Activated naive CD4-positive, alpha-beta T cell treated with Interleukin-2 at 50 U/mL for 16 hours (primary cell): ENCODE measurements at places on chromosomes 4 and X.

- DNase-seq, result no peak
These were observed 57.0 kb upstream of the PROM1 start for GRCh38 chr4:16140879-16141249.

GRCh38 chr4:17846266-17846665 lies 35.5 kb downstream of the NCAPG start:
- no peak for DNase-seq

DNA sequence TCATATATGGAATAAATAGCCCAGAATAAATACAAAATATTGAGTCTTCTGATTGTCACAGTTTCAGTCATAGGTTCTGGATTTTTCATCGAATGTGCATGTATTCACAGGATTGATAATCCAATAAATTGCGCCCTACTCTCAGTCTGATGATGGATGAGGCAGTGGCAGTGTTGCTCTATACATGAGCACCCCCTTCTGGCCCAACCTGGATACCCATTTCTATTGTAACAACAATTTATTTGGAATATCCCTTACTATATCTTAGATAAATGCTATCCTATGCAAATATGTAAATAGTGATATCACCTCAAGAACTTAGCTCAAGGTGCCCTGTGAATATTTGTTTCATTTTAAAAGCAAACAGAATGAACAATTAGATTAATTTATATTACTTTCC lies 733.7 kb upstream of the PABPC4L start:
- no peak for DNase-seq

GRCh38 chrX:101230636-101231035 lies 11.1 kb downstream of the DRP2 start:
- no peak for DNase-seq

GRCh38 chr4:120672076-120672475 lies 250.4 kb downstream of the PRDM5 start:
- no peak for DNase-seq

DNA sequence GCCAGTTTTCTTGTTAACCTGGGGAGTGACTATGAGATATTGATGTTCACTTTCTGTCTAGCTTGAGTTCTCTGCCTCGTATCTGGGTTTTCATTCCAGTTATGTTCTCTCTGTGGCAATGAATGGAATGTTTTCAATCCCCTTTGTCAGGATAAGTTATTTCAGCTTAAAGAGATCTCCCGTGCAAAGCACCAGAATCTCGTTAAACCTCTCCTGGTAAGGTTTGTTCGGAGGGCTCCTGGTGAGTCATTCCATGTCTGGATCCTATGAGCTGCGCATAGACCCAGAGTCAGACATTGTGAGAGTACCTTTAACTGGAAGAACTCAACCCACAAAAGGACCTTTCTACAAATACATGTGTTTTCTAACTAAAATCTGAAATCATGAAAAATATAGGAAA lies 51.0 kb downstream of the KDR start:
- DNase-seq, result no peak

GRCh38 chr4:57445686-57446085 lies 335.5 kb upstream of the IGFBP7 start:
- DNase-seq, result no peak

GRCh38 chr4:2363951-2364653 lies 54.3 kb downstream of the ZFYVE28 start:
- no peak for DNase-seq

DNA sequence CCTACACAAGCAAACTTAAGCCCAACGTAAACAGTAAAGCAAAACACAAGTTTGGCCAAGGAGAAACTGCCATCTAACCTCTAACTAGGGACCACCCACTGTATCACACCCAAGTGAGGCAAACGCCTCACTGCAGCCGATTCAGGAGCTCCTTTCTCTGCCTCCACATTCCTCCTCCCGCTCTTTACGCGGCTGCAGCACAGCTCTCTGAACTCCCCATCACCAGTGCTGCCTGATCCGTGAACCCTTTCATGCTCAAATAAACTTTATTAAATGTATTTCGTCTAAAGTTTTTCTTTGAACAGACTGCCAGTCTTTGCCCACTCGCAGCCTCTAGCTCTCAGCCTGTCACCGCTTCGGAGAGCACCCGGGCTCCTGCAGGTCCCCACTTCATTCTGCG lies 6.5 kb downstream of the PNMA6E start:
- DNase-seq, result no peak

DNA sequence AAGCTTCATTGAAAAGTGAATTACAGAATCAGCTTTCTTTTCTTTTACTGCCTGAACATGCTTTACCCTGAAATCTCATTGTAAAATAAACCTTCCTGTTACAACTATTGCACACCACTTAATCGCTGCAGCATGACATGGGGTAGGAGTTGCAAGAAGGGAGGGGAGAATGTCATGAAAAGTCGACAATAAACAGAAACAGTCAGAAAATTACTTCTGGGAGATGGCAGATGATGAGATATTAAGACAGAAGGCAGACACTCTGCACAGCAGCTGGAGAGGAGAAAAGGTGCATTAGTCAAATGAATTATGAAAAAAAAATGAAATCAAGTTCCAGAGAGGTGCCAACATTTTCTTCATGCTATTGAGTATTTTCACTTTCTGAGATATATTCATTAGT lies 287.7 kb downstream of the PCDH7 start:
- DNase-seq, result no peak

GRCh38 chr4:35125995-35126712 lies 1118.2 kb downstream of the ARAP2 start:
- DNase-seq, result no peak

GRCh38 chrX:153387987-153388721 lies 13.0 kb downstream of the PNMA6E start:
- DNase-seq, result no peak

DNA sequence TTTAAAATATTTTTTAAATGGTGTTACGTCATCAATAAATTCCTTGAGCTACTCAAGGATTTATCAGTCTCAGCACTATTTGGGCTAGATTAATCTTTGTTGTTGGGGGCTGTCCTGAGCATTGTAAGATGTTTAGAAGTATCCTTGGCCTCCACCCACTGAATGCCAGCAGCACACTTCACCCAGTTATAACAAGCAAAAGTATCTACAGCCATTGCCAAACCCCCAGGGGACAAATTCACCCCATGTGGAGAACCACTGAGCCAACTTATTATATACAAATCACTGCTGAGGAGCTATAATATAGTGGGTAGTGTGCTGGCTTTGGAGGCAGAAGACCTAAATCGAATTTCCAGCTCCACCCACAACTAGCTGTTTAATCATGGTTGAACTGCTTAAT lies 58.3 kb downstream of the ATP10D start:
- DNase-seq, result no peak

GRCh38 chrX:131032354-131033230 lies 25.6 kb upstream of the ARHGAP36 start:
- DNase-seq, result no peak

- no peak for DNase-seq
These were observed 93.6 kb downstream of the AFF2 start for GRCh38 chrX:148593987-148594386.

- no peak for DNase-seq
These were observed 603 bp upstream of the SMS start for GRCh38 chrX:21939906-21940305.

GRCh38 chr4:82799006-82799881 lies 648 bp upstream of the SCD5 start:
- DNase-seq, result no peak

DNA sequence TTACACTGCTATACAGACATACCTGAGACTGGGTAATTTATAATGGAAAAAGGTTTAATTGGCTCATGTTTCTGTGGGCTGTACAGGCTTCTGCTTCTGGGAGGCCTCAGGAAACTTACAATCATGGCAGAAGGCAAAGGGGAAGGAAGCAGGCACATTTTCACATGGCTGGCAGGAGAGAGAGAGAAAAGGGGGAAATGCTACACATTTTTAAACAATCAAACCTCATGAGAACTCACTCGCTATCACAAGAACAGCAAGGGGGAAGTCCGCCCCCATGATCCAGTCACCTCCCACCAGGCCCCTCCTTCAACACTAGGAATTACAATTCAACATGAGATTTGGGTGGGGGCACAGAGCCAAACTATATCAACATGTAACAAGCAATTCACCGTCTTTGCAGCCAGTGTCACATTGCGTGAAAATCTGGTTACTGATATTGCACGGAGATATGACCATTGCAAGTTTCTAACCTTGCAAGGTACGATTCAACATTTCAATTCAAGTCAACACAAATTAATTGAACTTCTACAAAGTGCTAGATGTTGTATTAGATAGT lies 61.7 kb upstream of the RELL1 start:
- no peak for DNase-seq
